ENCODE measurements at places on chromosomes 5 and 9.
A peak's percentile ranks its signal among the peaks of the same experiment; 100 is the strongest.

DNA sequence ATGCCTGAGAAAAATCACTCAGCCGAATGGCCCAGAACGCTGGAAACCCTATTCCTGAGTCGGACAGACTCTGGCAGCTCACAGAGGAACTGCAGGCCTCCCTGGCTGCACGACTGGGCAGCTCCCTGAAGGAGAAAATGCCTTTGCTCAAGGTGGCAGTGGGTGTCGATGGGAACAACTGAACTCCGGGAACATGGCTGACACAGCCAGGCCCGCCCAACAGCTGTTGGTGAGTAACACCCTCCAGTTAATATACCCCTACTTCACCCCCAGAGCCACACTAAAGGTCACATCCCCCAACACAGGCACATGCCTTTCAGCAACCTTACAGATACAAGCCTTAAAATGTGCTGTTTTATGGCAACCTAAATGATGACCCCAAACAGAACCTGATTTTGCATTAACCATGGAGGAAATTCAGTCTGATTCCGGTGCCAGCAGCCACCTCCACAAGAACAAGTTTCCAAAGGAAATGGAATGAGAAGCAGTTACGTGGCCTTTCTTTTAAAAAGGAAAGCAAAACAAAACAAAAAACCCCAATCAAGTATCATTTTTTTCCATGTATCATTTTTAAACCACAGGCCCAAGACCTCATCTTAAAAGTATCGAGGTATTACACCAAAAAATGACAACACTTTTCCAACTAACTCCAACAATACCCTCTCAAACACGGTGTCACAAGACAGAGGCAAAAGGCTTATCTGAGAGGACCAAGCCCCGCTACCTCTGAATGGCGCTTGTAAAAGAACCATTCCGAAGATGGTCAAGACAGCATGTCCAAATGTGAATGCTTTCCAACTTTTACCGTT lies 3.1 kb downstream of the KLF9 start:
- no peak for DNase-seq

- no peak for DNase-seq
These were observed 341.8 kb downstream of the NFIB start for GRCh38 chr9:13971966-13972655.

DNA sequence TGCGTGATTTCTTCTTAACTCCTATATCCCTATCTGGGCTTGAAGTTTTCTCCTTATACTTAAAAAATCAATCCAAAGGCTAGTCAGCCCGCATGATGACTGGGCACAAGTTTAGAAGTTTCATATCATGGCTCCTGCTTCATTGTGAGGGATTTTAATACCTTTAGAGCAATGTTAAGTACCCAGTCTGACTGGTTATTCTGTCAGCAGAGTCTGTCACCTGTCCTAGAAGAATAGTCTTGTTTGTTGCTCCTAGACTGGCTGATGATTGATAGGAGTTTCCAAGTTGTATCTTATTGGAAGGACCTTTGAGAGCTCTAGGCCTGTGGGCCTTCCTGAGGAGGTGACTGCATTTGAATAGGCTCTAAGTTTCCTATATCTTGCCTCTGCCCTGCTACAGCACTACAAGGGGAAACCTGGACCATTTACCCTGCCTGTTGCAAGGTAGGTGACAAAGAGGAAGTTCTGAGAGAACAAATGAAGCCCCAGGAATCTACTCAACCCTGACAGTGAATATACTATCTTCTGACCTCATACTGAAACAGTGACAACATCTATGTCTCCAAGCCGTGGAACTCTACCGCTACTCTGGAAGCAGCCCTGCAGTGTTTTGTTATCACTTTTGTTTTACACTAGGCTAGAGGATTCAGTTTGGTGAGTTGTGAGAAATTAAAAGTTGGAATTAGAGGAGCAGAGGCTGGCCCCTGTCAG lies 66.5 kb downstream of the F2RL2 start:
- DNase-seq, result no peak

- no peak for DNase-seq
These were observed 186.4 kb downstream of the EPB41L4A start for GRCh38 chr5:112232667-112233066.

- peak; percentile 53 for DNase-seq
These were observed 727 bp upstream of the ADRB2 start for GRCh38 chr5:148825716-148826052.

DNA sequence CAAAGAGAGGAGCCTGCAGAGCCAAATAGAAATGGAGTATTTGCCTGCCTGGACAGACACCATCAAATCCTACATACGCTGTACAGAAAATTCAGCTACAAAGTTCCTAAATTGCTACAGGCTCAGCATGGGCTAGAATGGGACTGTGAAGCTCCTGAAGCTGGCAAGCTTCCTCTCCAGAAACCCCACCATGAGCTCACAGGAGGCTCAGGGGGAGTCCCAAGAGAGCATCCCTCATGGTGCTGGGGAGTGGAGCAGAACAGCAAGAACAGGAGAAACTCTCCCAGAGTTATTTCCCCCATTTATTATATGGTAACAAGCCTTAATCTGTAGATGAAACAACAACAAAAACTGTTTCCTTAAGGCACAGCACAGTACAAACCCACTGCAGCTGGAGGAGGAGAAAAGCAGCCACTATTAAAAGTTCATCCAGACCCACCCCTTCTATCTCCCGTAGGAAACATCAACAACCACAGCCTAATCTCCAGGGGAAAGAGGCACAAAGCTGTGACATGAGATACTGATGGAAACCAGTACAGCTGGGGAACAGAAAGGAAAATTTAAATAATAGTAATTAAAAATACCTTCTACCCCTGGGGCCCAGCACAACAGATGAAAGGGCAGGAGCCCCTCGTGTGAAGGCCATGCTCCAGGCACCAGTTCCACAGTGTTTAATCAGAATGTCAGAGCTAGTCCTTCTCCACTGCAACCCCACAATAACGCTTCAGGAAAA lies 548.5 kb downstream of the MTRR start:
- DNase-seq, result no peak

DNA sequence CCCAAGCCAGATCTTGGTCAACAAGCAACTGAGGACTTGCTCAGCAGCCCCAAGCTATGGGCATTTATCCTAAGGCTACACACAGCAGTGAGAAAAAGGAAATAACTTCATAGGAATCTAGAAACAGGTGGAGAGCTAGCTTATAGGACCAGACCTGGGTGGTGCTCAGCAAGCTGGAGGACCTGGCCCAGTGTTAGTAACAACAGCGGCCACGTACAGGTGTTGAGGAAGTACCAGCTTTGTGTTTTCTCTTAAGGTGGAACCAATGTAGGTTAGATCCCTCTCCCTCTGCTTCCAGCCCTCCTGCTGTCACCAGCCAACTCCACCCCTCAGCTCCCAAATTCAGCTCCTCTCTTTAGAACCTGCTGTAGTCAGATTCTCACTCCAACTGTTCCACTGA lies 43.4 kb downstream of the IRF1 start:
- no peak for DNase-seq

DNA sequence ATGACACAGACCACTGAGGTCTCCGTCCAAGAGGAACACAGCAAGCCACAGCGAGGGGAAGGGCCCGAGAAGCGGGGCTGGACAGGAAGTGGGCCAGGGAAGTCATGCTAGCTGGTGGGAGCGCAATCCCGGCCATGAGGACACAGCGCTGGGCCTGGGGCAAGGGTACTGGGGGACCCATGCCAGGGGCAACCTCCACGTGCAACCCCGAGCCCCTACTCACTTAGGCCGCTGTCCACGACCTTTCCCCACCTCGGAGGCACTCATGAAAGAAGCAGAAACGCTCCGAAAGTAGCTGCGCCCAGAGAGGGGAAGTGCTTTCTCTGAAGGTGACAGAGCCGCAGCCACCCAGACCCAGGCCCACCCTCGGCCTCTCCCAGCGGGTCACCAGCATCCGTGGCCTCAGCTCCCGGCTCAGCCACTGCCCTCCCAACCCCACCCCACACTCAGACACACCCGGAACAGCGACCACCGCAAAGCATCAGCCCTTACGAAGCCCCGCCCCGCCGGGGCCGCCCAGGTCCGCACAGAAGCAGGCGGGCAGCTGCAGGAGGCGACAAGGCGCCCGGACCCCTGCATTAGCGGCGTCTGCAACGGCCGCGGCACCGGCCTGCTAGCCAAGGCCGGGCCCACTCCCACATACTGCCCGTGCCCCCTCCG lies 782 bp downstream of the BICD2 start:
- no peak for DNase-seq

- DNase-seq, result no peak
These were observed 83.7 kb downstream of the SERINC5 start for GRCh38 chr5:80172067-80172695.

DNA sequence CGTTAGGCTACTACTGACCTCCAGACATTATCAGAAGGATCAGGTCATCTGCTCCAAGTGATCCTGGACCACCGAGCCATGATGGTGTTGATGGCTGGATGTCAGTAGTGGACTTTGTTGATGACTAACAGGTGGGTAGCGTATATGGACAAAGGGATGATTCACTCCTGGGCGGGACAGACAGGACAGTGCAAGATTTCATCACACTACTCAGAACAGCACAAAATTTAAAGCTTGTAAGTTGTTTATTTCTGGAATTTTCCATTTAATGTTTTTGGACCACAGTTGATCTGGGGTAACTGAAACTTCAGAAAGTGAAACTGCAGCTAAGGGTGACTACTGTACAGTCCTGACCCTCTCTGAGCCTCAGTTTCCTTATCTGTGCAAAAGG lies 12.7 kb downstream of the PDGFRB start:
- peak; percentile 96 for DNase-seq

DNA sequence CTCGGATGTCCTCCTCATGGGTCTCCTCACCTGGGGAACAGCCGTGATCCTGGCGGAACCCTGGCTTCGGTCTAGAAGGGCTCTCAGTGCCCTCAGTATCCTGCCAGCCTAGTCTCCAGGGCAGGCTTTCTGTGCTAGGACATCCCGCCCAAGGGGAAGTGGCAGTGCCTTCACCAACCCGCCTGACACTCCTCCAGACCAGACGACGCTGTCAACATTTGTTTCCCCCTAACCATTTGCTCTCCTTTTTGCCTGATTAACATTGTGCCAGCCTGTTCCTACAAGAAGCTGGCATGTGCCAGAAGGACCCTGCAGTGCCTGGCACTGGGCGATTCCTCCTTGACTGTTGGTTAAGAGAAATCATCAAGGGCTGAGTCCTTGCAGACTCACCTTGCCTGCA lies 358.9 kb upstream of the IRX2 start:
- DNase-seq, result no peak

GRCh38 chr9:91750343-91750742 lies 199.7 kb downstream of the ROR2 start:
- DNase-seq, result no peak

DNA sequence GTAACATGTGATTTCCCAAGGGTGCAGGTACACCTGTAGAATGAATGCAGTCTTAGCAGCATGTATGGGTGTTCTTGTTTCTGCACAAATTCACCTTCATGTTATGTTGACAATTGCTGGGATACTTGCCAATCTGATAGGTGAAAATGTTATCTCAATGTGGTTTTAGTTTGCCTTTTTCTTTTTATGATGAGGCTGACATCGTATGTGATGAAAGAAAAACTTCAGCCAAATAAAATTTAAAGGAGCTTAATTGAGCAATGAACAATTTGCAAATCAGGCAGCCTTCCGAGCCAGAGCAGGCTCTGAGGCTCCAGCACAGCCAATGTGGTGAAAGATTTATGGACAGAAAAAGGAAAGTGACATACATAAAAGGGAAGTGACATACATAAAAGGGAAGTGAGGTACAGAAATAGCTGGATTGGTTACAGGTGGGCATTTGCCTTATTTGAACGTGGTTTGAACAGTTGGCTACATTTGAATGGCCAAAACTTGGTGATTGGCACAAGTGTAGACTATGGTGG lies 10.5 kb downstream of the TAL2 start:
- peak; percentile 28 for DNase-seq

- DNase-seq, result no peak
These were observed 12.2 kb upstream of the ADGRD2 start for GRCh38 chr9:124438091-124438490.

GRCh38 chr5:7374186-7374585 lies 21.8 kb upstream of the ADCY2 start:
- no peak for DNase-seq

- DNase-seq, result no peak
These were observed 475 bp downstream of the WDR5 start for GRCh38 chr9:134136118-134136995.

GRCh38 chr5:139513852-139514485 lies 31.4 kb upstream of the STING1 start:
- DNase-seq, result no peak

- DNase-seq, result peak; percentile 65
These were observed 115.2 kb downstream of the LHFPL2 start for GRCh38 chr5:78533356-78533755.

DNA sequence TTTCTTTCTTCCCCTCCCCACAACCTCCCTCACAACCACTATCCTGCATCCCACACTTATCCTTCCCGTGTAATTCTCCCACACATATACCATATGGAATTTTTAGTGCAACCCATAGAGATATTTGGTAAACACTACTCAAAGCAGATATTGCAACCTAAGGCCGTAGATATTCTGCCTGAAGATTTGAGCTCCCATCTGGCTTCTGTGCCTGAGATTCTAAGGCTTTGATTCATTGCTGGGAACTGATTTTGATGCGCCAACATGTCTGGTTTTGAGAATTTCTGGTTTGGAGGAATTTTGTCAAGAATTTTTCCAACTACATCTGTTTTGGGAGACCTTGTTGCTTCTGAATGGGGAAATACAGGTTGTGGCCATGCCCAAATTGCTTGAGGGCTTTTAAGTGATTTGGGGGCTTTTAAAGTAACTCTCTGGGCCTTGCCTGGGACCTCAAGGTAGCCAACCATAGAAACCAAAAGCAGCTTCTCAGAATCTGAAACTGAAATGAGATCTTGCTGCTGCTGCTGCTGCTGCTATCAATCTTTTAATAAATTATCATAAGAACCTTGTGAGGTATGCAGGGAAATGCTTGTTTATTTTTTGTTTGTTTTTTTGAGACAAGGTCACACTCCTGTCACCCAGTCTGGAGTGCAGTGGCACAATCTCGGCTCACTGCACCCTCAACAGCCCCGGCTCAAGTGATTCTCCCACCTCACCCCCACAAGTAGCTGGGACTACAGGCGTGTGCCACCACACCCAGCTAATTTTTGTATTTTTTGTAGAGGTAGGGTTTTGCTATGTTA lies 36.2 kb downstream of the PLAC8L1 start:
- no peak for DNase-seq

DNA sequence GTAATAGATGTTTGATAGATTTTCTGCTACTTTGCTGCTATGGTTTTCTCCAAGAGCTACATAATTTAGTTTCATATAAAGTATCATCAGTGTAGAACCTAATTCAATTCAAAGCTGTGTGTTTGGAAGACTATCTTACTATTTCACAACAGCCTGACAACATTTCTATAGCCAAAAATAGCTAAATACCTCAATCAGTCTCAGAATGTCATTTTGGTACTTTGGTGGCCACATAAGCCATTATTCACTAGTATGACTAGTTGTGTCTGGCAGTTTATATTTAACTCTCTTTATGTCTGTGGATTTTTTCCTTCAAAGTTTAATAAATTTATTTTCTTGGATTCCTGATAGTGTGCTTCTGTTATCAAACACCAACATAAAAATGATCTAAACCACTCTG lies 35.1 kb upstream of the CCDC152 start:
- DNase-seq, result no peak

Data from A172 (cell line).